ENCODE measurements at places on chromosomes 3 and 15.

GRCh38 chr15:43948691-43949325, 122.0 kb downstream of the WDR76 start:
- no peaks in the 10 kb centered on the region for H3K36me3 ChIP-seq
- H3K4me1 ChIP-seq: no peaks in the 10 kb centered on the region
- DNase-seq: no peak
- peaks cover 12% of the 10 kb centered on the region for H3K27me3 ChIP-seq
- no peak overlapping the region for H3K4me3 ChIP-seq

DNA sequence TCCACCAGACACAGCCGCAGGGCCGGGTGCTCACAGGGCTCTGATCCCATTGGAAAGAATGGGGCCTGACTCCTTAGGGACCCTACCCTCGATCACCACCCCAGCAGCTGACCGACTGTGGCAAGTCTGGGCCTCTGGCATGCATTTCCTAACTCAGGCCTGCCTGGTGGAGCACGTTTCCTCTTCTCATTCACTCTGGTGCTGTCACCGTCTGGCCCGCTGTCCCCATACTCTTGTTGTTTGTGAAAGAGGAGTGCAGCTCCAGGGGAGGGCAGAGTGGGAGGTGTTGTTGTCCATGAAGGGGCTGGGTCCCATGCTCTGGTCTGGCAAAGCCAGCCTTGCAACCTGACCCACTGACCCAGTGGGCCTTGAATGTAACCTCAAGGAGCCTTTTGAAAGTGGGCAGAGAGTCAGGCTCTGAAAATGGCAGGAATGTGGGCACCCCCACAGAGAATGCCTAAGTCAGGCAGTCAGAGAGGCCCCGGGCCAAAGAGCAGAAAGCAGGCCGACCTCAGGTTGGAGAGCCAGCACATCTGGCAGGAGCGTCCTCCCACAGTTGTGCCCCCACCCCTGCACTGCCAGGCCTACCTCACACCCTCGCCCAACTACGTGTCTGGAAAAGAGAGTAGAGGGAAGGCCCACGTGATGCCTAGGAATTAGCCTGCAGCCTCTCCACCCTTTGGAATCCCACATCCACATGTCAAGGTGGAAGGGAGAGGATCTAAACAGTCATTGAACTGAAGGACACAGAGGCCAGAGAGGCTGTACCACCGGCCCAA, 10.9 kb downstream of the SEMA7A start:
- H3K27me3 ChIP-seq: no peaks in the 10 kb centered on the region
- no peak for DNase-seq
- peak overlapping the region; percentile 47 for H3K27ac ChIP-seq
- no peak overlapping the region for H3K4me3 ChIP-seq

DNA sequence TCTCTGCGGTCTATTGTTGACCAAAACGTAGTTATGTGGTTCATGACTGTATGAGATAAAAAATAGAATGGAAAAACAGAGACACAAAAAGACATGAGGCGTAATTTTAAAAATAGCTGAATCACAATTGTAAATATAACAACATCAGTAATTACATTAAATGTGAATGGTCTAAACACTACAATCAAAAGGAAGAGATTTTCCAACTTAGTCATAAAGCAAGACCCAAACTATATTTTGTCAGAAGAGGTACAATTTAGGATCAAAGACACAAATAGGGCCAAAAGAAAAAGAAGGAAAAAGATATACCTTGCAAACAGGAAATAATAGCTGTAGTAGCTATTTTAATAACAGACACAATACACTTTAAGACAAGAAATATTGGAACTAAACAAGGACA, 61.5 kb downstream of the LRRC28 start:
- H3K27me3 ChIP-seq: no peaks in the 10 kb centered on the region
- H3K27ac ChIP-seq: no peak overlapping the region
- H3K4me3 ChIP-seq: no peak overlapping the region
- H3K4me1 ChIP-seq: peaks cover under 1% of the 10 kb centered on the region
- H3K36me3 ChIP-seq: peaks cover 24% of the 10 kb centered on the region

DNA sequence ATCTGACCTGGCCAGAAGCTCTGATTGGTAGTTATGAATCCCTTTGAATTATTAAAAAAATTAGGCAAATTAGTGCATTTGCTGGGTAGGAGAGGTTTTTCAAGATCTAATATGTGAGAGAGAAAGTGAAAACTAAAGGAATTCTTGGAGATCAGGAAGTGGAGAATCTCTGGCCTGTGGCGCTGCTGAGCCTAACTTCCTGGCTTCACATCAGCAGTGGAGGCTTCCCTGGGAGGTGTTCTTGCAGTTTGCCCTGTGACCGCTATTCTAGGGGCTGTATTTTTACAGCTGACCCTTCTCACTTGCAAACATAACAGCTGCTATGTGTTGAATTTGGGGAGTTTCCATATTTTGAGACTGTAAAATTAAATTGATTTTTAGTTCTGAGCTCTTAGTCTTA, 166.4 kb downstream of the ATG7 start:
- peak overlapping the region; percentile 64 for H3K27ac ChIP-seq
- H3K36me3 ChIP-seq: peaks cover 2% of the 10 kb centered on the region
- no peak for DNase-seq
- H3K4me1 ChIP-seq: peaks cover 11% of the 10 kb centered on the region

- H3K4me3 ChIP-seq: no peak overlapping the region
- no peak for DNase-seq
These were observed 317.4 kb upstream of the LRRFIP2 start for GRCh38 chr3:37491776-37492175.

GRCh38 chr3:65618599-65618998, 420.1 kb downstream of the MAGI1 start:
- H3K27ac ChIP-seq: no peak overlapping the region
- peaks cover 31% of the 10 kb centered on the region for H3K4me1 ChIP-seq
- peaks cover 3% of the 10 kb centered on the region for H3K36me3 ChIP-seq
- no peaks in the 10 kb centered on the region for H3K27me3 ChIP-seq
- no peak for DNase-seq
- no peak overlapping the region for H3K4me3 ChIP-seq

GRCh38 chr3:124131580-124131979, 139.7 kb upstream of the ROPN1 start:
- H3K4me3 ChIP-seq: no peak overlapping the region
- no peaks in the 10 kb centered on the region for H3K27me3 ChIP-seq
- no peaks in the 10 kb centered on the region for H3K36me3 ChIP-seq
- no peak for DNase-seq
- H3K4me1 ChIP-seq: peaks cover 2% of the 10 kb centered on the region

GRCh38 chr15:39167164-39168058, 413.5 kb upstream of the THBS1 start:
- peak overlapping the region; percentile 76 for H3K27ac ChIP-seq
- H3K4me1 ChIP-seq: peaks cover 41% of the 10 kb centered on the region
- no peak overlapping the region for H3K4me3 ChIP-seq
- no peaks in the 10 kb centered on the region for H3K27me3 ChIP-seq

- H3K4me3 ChIP-seq: peak overlapping the region; percentile 90
- H3K4me1 ChIP-seq: peaks cover 33% of the 10 kb centered on the region
- H3K27me3 ChIP-seq: no peaks in the 10 kb centered on the region
- DNase-seq: peak; percentile 41
These were observed 1.1 kb downstream of the CNBP start for GRCh38 chr3:129182390-129183185.

GRCh38 chr15:68558318-68559305, 20.2 kb upstream of the CORO2B start:
- no peaks in the 10 kb centered on the region for H3K36me3 ChIP-seq
- peaks cover 29% of the 10 kb centered on the region for H3K27me3 ChIP-seq
- no peak for DNase-seq
- peak overlapping the region; percentile 69 for H3K27ac ChIP-seq
- peak overlapping the region; percentile 83 for H3K4me3 ChIP-seq

- H3K27me3 ChIP-seq: no peaks in the 10 kb centered on the region
- DNase-seq: no peak
- H3K27ac ChIP-seq: no peak overlapping the region
- peaks cover 6% of the 10 kb centered on the region for H3K4me1 ChIP-seq
- no peak overlapping the region for H3K4me3 ChIP-seq
These were observed 34.0 kb downstream of the PLEKHO2 start for GRCh38 chr15:64875641-64876223.

DNA sequence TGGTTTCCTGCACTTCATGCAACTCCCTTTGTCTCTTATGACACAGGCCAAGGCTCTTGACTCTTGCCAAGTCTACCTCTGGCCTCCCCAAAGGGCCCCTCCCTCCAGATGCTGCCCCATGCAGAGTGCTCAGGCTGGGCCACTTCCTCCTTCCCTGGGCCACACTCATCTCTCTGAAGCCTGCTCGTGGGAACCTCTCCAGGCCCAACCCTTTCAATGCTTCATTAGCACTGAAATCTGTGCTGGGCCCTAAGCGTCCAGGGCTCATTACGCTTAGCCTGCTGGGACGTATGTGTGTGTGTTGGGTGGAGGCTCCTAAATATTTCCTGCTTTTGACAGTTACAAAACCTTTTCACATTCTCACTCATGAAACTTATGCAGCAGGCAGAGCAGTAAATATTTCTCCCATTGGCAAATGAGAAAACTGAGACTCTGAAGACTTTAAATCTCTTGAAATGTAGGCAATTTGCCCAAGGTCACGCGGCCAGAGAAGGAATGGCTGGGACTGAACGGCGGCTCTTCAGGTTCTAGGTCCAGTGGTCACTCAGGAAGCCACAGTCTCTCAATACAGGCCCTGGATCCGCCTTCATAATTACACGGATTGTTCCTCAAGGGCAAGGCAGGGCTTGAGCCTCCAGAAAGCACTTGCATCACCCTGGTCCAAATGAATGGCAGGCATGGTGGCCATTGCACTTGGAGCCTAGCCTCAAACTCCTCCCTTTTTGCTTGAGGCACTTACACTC, 241.7 kb upstream of the HES1 start:
- H3K27me3 ChIP-seq: no peaks in the 10 kb centered on the region
- peak overlapping the region; percentile 21 for H3K27ac ChIP-seq
- H3K4me1 ChIP-seq: peaks cover 54% of the 10 kb centered on the region
- no peak for DNase-seq
- H3K4me3 ChIP-seq: no peak overlapping the region

- no peaks in the 10 kb centered on the region for H3K27me3 ChIP-seq
- no peak for DNase-seq
- H3K4me3 ChIP-seq: no peak overlapping the region
- H3K4me1 ChIP-seq: peaks cover 23% of the 10 kb centered on the region
These were observed 40.7 kb downstream of the SUMF1 start for GRCh38 chr3:4426261-4426781.

- H3K4me1 ChIP-seq: peaks cover 31% of the 10 kb centered on the region
- peak overlapping the region; percentile 3 for H3K27ac ChIP-seq
- H3K36me3 ChIP-seq: peaks cover 4% of the 10 kb centered on the region
- H3K4me3 ChIP-seq: no peak overlapping the region
- no peaks in the 10 kb centered on the region for H3K27me3 ChIP-seq
These were observed 15.4 kb downstream of the TMOD3 start for GRCh38 chr15:51844747-51845426.

- peaks cover 13% of the 10 kb centered on the region for H3K4me1 ChIP-seq
- H3K4me3 ChIP-seq: no peak overlapping the region
- no peaks in the 10 kb centered on the region for H3K27me3 ChIP-seq
- DNase-seq: no peak
These were observed 217.8 kb downstream of the NR1D2 start for GRCh38 chr3:24162929-24163328.

DNA sequence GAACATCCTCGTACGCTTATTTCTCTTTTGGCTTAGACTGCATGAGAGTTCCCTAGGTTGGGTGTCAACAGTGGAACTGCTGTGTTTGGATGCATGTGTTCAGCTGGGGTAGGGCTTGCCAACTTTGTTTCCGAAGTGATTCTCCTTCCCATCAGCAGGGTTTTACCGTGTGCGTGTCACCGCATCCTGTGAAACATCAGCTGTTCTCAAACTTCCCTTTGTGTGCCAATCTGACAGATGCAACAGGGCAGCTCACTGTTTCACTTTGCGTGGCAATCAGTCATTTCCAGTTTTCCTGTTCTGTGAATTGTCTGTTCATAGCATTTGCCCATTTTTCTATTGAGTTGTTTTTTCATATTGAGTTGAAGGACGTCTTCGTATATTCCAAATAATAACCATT, 218.8 kb downstream of the VPS13C start:
- H3K27ac ChIP-seq: no peak overlapping the region
- DNase-seq: no peak
- no peaks in the 10 kb centered on the region for H3K4me1 ChIP-seq
- H3K27me3 ChIP-seq: peaks cover 19% of the 10 kb centered on the region
- no peak overlapping the region for H3K4me3 ChIP-seq

- H3K4me1 ChIP-seq: peaks cover 17% of the 10 kb centered on the region
- no peak for DNase-seq
- no peaks in the 10 kb centered on the region for H3K27me3 ChIP-seq
- no peak overlapping the region for H3K4me3 ChIP-seq
These were observed 117.0 kb downstream of the SMAD6 start for GRCh38 chr15:66819084-66819483.

DNA sequence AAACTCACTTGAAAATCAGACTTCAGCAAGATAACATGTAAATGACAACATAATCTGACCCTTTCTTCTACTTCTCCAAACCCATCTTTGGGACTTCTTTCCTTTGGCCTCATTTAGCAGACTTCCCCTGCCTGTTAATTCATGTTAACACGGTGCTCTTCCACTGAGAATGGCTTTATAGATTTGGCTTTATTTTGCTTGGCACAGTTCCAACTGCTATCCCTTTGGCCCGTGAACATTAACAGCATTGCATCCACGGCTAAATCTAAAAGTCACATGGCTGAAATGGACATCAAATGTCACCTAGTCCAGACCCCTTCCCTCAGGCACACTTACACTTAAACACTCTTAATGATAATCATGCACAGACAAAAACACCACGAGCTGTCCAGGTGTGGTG, 3.8 kb downstream of the ZMAT3 start:
- no peak overlapping the region for H3K4me3 ChIP-seq
- no peaks in the 10 kb centered on the region for H3K27me3 ChIP-seq
- H3K4me1 ChIP-seq: peaks cover 27% of the 10 kb centered on the region
- no peak for DNase-seq
- H3K36me3 ChIP-seq: peaks cover 27% of the 10 kb centered on the region

GRCh38 chr3:9809239-9809614, 835 bp upstream of the TTLL3 start:
- no peaks in the 10 kb centered on the region for H3K27me3 ChIP-seq
- peaks cover 22% of the 10 kb centered on the region for H3K4me1 ChIP-seq
- peaks cover 10% of the 10 kb centered on the region for H3K36me3 ChIP-seq
- DNase-seq: no peak

GRCh38 chr3:128488991-128489673, 3.9 kb downstream of the GATA2 start:
- peaks cover 49% of the 10 kb centered on the region for H3K4me1 ChIP-seq
- H3K36me3 ChIP-seq: peaks cover 6% of the 10 kb centered on the region
- H3K27me3 ChIP-seq: peaks cover 18% of the 10 kb centered on the region
- H3K27ac ChIP-seq: peak overlapping the region; percentile 97
- peak overlapping the region; percentile 94 for H3K4me3 ChIP-seq

GRCh38 chr15:24878153-24878552, 76.6 kb upstream of the SNRPN start:
- H3K27me3 ChIP-seq: no peaks in the 10 kb centered on the region
- peaks cover 7% of the 10 kb centered on the region for H3K36me3 ChIP-seq
- no peaks in the 10 kb centered on the region for H3K4me1 ChIP-seq
- no peak overlapping the region for H3K4me3 ChIP-seq
- no peak for DNase-seq

- no peak overlapping the region for H3K27ac ChIP-seq
- peaks cover 23% of the 10 kb centered on the region for H3K4me1 ChIP-seq
- no peak for DNase-seq
- H3K27me3 ChIP-seq: no peaks in the 10 kb centered on the region
These were observed 1046.6 kb upstream of the CFAP20DC start for GRCh38 chr3:60096403-60096802.
